ENCODE measurements at places on chromosomes 2 and 18.

DNA sequence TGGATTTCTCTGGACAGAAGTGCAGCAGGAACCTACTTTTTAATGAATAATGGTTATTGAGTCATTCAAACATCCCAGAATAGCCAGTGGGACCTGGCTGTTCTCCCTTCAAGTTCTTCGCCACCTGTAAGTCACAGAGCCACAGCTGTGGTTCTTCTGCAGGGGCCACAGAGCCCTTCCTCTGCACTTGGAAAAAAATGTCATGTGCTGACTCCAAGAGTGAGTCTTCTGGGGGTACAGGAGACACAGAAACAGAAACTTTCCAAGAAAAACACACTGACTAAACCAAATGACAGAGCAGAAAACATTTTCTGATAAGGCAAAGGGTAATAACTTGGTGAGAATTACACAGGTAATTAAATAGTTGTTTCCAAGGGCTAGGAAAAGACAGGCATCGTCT is 68.7 kb upstream of the FN1 start:
- no peak for DNase-seq

DNA sequence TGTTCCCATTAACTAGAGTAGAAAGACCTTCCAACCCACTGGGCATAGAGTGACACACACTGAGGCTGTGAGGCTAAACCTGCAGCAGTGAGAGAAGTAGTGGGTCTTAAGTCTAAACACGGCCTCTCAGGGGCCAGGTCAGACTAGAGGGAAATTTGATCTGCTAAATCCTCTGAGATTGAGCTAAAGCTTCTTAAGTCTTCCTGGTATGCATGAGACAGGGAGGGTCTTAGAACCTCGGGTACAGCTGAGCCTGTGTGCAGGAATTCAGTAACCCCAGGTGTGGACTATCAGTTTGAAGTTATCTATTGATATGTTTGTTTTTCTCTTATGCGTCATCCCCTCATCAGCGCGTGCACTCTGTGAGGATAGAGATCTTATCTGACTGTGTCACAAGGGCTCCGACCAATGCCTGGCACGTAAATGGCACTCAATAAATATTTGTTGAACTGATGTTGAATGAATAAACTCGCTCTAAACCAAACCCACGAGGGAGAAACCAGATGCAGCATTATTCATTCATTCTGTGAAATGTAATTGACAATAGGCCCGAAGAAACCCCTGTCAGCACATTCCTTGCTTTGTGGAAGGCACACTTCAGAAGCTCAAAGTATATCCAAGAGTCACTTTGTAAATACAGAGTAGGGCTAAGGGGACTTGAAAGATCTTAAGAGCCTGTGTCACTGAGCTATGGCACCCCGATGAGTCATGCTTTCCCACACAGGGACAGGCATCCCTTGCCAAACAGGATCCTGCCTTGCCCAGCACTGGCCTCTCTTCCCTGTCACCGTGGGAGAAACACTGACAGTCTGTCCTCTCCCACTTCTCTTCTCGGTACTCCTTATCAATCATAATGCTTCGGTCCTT is 21.7 kb upstream of the RAB10 start:
- DNase-seq, result no peak

- no peak for DNase-seq
These were observed 116.9 kb upstream of the FHL2 start for GRCh38 chr2:105515581-105516415.

DNA sequence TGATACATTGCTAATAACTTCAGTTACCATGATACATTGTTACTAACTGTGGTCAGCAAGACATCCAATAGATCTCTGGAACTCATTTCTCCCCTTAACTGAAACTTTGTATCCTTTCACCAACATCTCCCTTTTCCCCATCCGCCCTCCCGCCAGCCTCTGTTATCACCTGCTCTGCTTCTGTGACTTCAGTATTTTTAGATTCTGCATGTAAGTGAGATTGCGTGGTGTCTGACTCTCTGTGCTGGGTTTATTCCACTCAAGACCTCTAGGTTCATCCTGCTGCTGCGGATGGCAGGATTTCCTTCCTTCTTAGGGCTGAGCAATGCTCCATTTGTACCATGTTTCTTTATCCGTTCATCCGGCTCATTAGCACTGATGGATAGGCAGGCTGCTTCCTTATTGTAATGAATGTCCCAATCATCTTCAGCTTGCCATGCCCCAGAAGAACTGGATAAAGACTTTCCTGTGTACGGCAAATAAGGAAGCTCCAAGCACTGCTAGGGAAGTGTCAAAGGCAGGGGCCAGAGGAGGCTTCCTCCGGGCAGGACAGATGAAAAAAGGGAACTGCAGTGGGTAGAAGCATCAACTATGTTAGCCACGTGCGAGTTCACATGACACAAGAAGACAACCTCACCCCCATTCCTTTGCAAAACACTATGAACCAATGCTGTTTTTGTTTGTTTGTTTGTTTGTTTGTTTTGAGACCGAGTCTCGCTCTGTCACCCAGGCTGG is 113.4 kb downstream of the EIPR1 start:
- DNase-seq, result no peak

DNA sequence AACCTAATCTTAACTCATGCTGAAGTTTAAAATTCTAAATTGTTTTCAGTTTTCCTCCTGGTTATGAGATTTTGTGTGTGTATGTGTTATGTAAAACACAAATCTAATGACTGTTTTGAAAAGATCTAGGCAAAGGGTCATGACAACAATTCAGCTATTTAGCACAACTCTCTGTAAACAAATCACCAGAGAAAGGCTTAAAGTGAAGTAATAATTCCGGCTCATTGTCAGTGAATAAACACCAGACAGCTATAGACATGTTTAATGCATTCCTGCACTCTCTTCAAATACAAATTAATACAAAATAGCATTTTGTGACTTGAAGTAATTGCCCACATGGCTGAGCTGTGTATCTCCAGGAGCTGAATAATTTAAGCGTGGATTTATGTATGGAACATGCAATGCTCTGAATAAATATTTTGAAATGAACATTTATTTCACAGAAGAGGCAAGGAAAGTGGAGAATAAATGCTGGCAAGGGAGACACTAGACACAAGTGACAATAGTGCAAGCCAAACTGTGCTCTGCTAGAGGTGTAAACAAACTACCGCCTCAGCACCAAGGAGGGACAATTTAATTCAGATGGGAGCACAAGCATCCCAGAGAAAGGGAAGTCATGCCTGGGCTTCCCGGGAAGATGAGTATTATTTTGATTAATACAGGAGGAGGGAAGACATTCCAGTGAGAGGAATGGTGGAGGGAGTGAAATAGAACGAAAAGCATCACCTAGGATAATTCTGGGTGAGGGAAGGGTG is 133.6 kb upstream of the XPO1 start:
- DNase-seq, result no peak

GRCh38 chr18:57436191-57436964 is 1.2 kb downstream of the ONECUT2 start:
- DNase-seq, result no peak

DNA sequence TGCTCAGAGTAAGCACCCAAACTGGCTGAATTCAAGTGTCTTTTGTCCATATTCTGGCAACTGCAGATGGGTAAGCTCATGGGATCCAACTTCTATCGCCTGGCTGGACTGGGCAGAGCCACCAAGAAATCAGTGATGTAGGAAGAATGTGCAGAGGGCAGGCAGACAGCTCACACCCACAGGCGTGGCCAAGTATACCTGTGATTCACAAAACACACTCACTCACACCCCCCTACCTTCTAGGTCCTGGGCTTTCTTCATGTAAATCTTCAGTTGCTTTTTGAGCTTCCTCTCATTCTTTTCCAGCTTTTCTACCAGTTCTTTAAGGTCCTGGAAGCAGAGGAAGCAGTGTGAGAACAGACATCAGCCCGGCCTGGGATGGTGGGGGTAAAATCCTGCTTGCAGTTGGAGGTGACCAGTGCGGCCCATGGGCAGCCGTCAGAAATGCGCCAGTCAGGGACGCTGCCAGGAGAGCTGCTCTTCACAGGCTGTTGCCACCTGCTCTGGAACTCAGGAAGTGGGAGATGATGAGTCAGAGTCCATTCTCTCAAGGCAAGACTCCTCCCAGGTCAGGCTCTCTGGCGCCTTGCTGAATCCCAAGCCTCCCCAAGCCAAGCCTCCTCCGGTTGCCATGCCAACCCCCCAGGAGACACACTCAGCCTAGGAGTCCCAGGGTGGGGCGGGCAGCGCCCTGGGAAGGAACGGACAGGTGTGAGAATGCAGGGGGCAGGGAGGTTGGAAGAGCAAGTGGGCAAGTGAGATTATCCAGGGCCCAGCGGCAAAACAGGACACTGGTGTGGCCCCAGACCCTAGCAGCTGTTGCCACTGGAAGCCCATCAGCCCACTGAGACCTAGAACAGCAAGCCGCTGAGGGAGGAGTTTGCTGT is 36.2 kb upstream of the ACAA2 start:
- DNase-seq, result peak; percentile 75

DNA sequence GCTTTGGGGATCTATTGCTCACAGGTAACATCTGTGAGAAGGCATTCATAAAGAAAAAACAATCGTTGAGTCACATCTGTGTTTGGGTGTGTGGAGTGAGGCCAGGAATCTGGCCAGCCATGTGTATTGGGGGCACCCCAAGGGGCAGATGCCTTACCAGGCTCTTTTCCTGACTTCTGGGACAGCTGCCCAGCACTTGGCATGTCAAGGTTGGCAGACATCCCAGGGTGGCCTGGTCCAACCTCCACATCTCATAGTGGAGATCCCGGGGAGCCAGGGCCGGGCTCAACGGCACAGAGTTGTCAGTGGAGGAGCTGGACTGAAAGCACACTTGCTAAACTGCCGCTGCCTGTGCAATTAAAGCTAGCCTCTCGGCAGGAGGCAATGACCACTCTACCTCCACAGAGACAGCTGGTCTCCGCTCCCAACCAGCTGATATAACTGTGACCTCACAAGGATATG is 75.3 kb upstream of the MGAT4A start:
- peak; percentile 57 for DNase-seq

GRCh38 chr18:33733376-33733775 is 155.4 kb downstream of the ASXL3 start:
- no peak for DNase-seq

GRCh38 chr2:116754381-116755101 is 1060.0 kb upstream of the DDX18 start:
- no peak for DNase-seq

Data from HS-5 (cell line).